Activated T-cell treated with anti-CD3 and anti-CD28 coated beads, Interleukin-2, amount 50 U/mL, for 72 hours (primary cell): ENCODE measurements at places on chromosomes 2 and 18.
A peak's percentile ranks its signal among the peaks of the same experiment; 100 is the strongest.

GRCh38 chr2:165239856-165240515 is 772 bp downstream of the SCN2A start:
- H3K4me3 ChIP-seq: no peak overlapping the region
- H3K27ac ChIP-seq: no peak overlapping the region
- no peaks in the 10 kb centered on the region for H3K36me3 ChIP-seq
- DNase-seq: no peak

DNA sequence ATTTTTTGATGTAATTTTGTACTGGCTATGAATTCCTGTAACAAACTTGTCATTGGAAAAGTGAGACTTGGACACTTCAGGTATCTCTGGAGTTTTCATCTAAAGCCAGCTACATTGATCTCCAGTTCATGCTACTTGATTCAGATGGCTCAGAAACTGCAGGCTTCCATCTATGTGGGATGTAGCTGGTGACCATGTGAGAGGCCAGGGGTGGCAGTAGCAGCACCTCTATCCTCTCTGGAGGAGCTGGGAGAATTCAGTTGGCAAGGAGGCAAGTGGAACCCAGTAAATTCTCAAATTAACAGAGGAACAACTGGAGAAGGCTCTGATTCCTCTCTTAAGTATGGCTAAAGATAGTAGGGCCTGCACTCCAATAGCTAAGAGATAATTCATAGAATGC is 10.0 kb upstream of the SPTBN1 start:
- H3K4me1 ChIP-seq: no peaks in the 10 kb centered on the region
- DNase-seq: no peak
- H3K27me3 ChIP-seq: no peaks in the 10 kb centered on the region

DNA sequence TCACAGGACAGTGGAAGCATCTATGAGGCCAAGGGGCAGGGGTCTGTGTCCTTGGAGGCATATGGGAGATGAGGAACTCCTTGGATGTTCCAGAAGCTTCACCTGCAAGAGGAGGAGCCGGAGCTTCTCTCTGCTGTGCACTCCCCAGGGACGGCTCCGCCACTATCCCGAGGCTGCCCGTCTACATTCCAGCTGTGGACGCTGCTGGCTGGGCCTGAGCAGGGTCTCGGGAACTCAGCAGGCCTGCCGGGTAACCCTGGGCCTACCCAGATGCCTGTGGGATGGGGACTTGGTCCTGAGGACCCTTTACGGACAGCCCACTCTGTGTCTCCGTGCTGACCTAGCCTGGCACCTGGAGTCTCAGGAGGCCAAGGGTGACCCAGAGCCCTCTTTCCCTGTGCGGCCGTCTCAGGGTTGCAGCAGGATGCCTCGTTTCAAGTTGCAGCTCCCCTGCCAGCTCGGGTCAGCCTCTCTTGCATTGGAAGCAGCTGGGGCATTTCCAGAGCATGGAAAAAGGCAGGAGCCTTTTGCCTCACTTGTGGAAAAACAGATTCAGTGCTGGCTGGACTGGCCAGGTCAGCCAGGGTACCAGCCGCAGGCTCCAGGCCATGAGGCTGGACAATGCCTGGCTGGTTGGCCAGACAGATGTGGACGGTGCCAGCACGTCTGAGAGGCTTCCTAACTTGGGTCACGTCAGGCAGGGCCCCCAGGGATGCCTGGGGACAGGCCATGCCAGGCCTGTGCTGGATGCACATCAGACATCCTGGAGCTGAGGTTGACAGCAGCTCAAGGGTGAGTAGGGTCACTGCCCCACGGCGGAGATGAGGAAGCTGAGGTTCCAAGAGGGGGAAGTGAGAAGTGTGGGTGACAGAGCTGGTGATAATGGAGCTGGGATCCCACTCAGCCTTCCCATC is 41.5 kb downstream of the SCTR start:
- no peak overlapping the region for H3K4me3 ChIP-seq
- H3K4me1 ChIP-seq: no peaks in the 10 kb centered on the region
- no peak for DNase-seq
- H3K36me3 ChIP-seq: no peaks in the 10 kb centered on the region
- no peak overlapping the region for H3K27ac ChIP-seq
- H3K27me3 ChIP-seq: no peaks in the 10 kb centered on the region

DNA sequence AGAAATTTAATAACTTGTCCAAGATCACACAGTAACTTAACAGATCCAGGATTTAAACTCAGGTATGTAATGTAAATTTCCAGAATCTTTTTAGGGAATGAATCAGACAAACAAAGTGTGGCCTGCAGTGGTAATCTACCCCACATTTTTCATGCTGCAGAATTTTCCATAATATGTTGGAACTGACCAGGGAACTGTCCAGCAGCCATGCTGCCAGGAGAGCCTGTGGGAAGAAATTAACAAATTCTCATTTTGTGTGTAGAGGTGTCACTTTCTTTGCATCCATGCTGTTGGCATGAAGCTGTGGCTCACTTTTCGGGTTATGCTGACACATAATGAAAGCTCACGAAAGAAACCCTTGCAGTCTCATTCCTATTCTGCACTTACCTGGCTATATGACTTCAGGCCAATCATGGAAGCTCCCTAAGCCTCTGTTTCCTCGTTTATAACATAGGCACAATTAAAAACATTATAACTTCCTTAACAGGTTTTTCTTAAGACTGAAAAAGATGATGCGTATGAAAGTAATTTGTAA is 54.7 kb downstream of the CDKL4 start:
- peaks cover 11% of the 10 kb centered on the region for H3K4me1 ChIP-seq
- no peak overlapping the region for H3K27ac ChIP-seq
- H3K4me3 ChIP-seq: peak overlapping the region; percentile 17
- DNase-seq: peak; percentile 21
- no peaks in the 10 kb centered on the region for H3K36me3 ChIP-seq

DNA sequence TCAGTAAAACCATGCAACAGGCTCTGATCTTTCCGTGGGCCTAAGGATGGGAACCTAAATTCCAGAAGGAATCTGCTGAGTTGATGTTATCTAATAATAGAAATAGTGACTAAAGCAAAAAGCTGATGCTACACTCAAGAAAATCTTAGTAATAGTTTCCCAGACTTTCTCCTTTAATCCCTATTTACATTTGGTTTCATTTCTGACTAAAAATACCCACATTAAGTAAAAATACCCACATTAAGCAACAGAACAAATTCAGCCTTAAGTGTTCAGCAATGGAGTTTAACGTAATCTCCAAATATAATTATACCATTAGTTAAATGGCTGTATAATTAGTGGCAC is 50.3 kb downstream of the CCBE1 start:
- peaks cover 6% of the 10 kb centered on the region for H3K27me3 ChIP-seq
- H3K4me1 ChIP-seq: no peaks in the 10 kb centered on the region
- no peaks in the 10 kb centered on the region for H3K36me3 ChIP-seq
- H3K27ac ChIP-seq: no peak overlapping the region
- no peak for DNase-seq
- no peak overlapping the region for H3K4me3 ChIP-seq

GRCh38 chr2:236665572-236666118 is 96.0 kb downstream of the ACKR3 start:
- H3K4me3 ChIP-seq: no peak overlapping the region
- DNase-seq: peak; percentile 3
- peaks cover 27% of the 10 kb centered on the region for H3K27me3 ChIP-seq
- no peaks in the 10 kb centered on the region for H3K36me3 ChIP-seq

- H3K4me1 ChIP-seq: no peaks in the 10 kb centered on the region
- H3K27me3 ChIP-seq: no peaks in the 10 kb centered on the region
- no peak overlapping the region for H3K27ac ChIP-seq
- DNase-seq: no peak
- H3K36me3 ChIP-seq: no peaks in the 10 kb centered on the region
Measured at GRCh38 chr2:44692821-44693220, 248.7 kb upstream of the SIX3 start.

GRCh38 chr2:2096803-2097464 is 234.1 kb downstream of the MYT1L start:
- no peaks in the 10 kb centered on the region for H3K4me1 ChIP-seq
- H3K36me3 ChIP-seq: no peaks in the 10 kb centered on the region
- no peak for DNase-seq
- no peak overlapping the region for H3K27ac ChIP-seq
- H3K27me3 ChIP-seq: peaks cover 6% of the 10 kb centered on the region
- H3K4me3 ChIP-seq: no peak overlapping the region

DNA sequence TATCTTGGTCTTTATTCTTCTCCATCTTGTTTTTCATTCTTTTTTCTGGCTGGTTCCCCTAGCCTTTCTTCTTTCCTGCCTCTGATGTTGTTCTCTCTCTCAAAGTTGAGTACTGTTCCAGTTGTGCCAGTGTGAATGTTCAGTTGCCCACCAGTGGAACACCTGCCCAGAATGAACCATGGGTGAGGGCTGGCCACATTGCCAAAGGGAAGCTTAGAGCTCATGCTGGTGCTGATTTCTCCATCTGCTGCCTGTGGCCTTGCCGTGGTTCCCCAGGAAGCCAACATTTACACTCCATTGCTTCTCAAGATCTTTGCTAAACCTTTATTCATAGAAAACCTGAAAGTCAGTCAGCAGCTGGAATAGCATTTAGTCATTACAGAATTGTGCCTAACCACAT is 99.1 kb upstream of the MC2R start:
- DNase-seq: no peak
- no peak overlapping the region for H3K4me3 ChIP-seq
- H3K27me3 ChIP-seq: no peaks in the 10 kb centered on the region
- H3K27ac ChIP-seq: no peak overlapping the region
- peaks cover 2% of the 10 kb centered on the region for H3K36me3 ChIP-seq

- DNase-seq: no peak
- peaks cover 12% of the 10 kb centered on the region for H3K27me3 ChIP-seq
- no peak overlapping the region for H3K27ac ChIP-seq
- no peaks in the 10 kb centered on the region for H3K4me1 ChIP-seq
- H3K4me3 ChIP-seq: no peak overlapping the region
- no peaks in the 10 kb centered on the region for H3K36me3 ChIP-seq
Measured at GRCh38 chr2:2043394-2043793, 287.7 kb downstream of the MYT1L start.

DNA sequence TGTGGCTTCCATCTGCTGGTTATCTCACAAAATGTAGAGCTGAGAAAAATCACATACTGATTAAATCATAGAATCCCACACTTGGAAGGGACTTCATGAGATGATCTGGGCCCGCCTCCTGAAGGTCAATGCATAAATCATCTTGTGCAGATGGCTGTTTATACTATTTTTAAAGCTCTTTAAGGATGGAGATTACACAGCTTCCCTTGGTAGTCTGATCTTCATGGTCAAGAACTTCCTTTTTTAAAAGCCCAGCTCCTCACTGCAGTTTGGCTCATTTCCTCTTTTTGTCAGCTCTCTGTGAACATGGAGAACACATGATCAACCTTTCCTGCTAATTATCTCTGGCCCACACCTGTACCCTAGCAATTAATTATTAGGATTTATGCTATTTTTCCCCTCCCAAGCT is 25.9 kb downstream of the GCG start:
- no peak overlapping the region for H3K4me3 ChIP-seq
- peaks cover 10% of the 10 kb centered on the region for H3K4me1 ChIP-seq
- H3K27me3 ChIP-seq: no peaks in the 10 kb centered on the region
- no peaks in the 10 kb centered on the region for H3K36me3 ChIP-seq
- no peak for DNase-seq

- H3K36me3 ChIP-seq: no peaks in the 10 kb centered on the region
- no peak overlapping the region for H3K27ac ChIP-seq
- no peak overlapping the region for H3K4me3 ChIP-seq
- peaks cover 13% of the 10 kb centered on the region for H3K4me1 ChIP-seq
Measured at GRCh38 chr2:151840216-151841046, 12.2 kb upstream of the ARL5A start.

GRCh38 chr18:2905854-2906703 is 59.3 kb downstream of the EMILIN2 start:
- H3K36me3 ChIP-seq: peaks cover 2% of the 10 kb centered on the region
- peak overlapping the region; percentile 81 for H3K4me3 ChIP-seq
- no peaks in the 10 kb centered on the region for H3K27me3 ChIP-seq
- peak overlapping the region; percentile 82 for H3K27ac ChIP-seq

DNA sequence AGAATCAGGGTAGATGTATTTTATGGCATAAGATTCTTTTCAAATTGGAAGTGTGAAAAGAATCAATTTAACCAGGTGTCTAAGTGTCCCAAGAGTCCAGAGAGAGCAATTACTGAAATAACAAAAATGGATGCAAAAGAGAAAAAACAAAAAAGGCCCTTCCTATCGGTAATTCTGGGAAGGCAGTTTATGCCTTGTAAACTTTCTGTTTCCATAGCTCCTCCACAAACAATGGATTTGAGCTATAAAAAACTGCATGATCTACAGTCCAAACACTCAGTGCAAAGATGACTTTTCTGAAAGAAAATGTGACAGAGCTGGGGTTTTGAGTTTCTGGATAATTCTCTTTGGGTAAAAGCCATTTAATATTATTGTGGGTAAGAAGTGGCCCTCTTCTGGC is 366.1 kb downstream of the EN1 start:
- H3K27me3 ChIP-seq: no peaks in the 10 kb centered on the region
- no peak for DNase-seq
- H3K27ac ChIP-seq: no peak overlapping the region
- no peaks in the 10 kb centered on the region for H3K36me3 ChIP-seq
- H3K4me3 ChIP-seq: no peak overlapping the region

DNA sequence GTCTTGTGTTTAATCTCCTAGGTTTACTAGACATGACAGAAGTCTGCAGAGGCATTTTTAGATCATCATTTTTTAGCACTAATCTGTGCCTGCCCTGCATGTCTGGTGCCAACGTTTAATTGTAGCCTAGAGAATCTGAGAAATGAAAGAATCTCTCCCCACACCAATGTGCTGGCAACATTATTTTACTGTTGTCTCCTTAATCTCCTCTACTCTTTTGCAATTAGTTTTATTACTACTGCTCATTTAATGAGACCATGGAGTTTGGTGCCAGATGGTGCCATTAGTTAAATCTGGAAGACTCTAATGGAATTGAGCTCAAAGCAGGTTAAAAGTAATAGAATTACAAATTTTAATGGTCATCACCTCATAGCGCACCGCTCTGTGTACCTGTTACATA is 4.0 kb upstream of the SPP2 start:
- DNase-seq: no peak
- H3K27ac ChIP-seq: no peak overlapping the region
- H3K27me3 ChIP-seq: peaks cover 4% of the 10 kb centered on the region
- peaks cover 3% of the 10 kb centered on the region for H3K4me1 ChIP-seq
- no peaks in the 10 kb centered on the region for H3K36me3 ChIP-seq

DNA sequence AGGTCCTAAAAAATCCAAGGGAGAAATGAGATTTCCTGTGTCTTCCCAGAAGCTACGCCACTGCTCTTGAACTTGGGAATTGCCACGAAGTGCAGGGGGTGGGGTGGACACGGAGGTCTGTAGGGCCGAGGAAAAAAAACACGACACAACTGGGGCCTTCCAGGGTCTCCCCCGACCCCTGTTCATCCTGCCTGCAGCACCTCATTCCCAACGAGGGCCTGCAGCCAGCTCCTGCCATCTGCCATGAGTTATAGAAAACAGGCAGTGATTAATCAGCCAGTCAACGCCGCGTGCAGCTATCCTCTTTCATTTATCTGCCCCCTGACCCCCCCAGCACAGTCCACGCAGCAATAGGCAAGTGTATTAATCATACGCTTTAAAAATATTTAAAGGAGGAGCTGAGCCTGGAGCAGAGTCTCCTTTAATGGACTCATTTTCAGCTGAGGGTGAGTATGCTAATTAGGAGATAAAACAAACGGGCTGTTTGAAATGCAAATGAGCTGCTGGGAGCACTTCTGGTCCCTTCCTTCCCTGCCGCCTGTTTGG is 209.9 kb downstream of the TFCP2L1 start:
- H3K27me3 ChIP-seq: peaks cover 25% of the 10 kb centered on the region
- no peak overlapping the region for H3K4me3 ChIP-seq
- no peak overlapping the region for H3K27ac ChIP-seq
